Panc1 (cell line): ENCODE measurements at places on chromosomes 6 and 20.
A peak's percentile ranks its signal among the peaks of the same experiment; 100 is the strongest.

- no peaks in the 10 kb centered on the region for H3K27me3 ChIP-seq
- DNase-seq = no peak
- no peaks in the 10 kb centered on the region for H3K36me3 ChIP-seq
These were observed 43.6 kb upstream of the IER3 start for GRCh38 chr6:30787954-30788353.

- H3K4me3 ChIP-seq = no peak overlapping the region
- H3K4me1 ChIP-seq = no peaks in the 10 kb centered on the region
- DNase-seq = no peak
- H3K36me3 ChIP-seq = no peaks in the 10 kb centered on the region
- H3K27ac ChIP-seq = no peak overlapping the region
These were observed 74.0 kb downstream of the AGPAT4 start for GRCh38 chr6:161199850-161200249.

DNA sequence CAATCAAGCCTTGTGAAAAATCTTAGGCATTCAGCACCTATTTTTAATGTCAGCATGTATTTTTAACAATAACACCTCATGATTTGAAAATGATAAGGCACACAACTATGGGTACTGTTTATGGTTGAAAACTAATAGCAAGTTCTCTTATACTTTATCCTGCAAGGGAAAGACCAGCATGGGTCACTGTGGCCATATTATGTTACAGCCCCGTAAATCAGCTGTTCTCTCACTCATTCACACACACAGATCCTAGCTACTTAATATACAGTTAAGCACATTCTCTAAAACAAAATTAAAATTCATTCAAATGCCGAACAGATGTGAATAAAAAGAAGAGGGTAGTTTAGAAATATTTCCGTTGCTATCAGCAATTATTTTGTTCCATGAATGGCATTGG is 224.4 kb downstream of the OGFRL1 start:
- DNase-seq = no peak
- no peak overlapping the region for H3K4me3 ChIP-seq
- no peaks in the 10 kb centered on the region for H3K4me1 ChIP-seq
- H3K27ac ChIP-seq = no peak overlapping the region
- no peaks in the 10 kb centered on the region for H3K36me3 ChIP-seq

- H3K27ac ChIP-seq = no peak overlapping the region
- H3K4me3 ChIP-seq = no peak overlapping the region
- H3K27me3 ChIP-seq = no peaks in the 10 kb centered on the region
- H3K4me1 ChIP-seq = no peaks in the 10 kb centered on the region
These were observed 103.3 kb downstream of the ARHGAP18 start for GRCh38 chr6:129606664-129607063.

GRCh38 chr20:48824830-48825565 is 2.8 kb downstream of the PREX1 start:
- peak overlapping the region; percentile 77 for H3K27ac ChIP-seq
- H3K27me3 ChIP-seq = no peaks in the 10 kb centered on the region
- H3K36me3 ChIP-seq = no peaks in the 10 kb centered on the region

- H3K27me3 ChIP-seq = no peaks in the 10 kb centered on the region
- no peaks in the 10 kb centered on the region for H3K36me3 ChIP-seq
- H3K27ac ChIP-seq = no peak overlapping the region
- no peaks in the 10 kb centered on the region for H3K4me1 ChIP-seq
- no peak for DNase-seq
These were observed 37.0 kb upstream of the MCUR1 start for GRCh38 chr6:13851330-13851729.

DNA sequence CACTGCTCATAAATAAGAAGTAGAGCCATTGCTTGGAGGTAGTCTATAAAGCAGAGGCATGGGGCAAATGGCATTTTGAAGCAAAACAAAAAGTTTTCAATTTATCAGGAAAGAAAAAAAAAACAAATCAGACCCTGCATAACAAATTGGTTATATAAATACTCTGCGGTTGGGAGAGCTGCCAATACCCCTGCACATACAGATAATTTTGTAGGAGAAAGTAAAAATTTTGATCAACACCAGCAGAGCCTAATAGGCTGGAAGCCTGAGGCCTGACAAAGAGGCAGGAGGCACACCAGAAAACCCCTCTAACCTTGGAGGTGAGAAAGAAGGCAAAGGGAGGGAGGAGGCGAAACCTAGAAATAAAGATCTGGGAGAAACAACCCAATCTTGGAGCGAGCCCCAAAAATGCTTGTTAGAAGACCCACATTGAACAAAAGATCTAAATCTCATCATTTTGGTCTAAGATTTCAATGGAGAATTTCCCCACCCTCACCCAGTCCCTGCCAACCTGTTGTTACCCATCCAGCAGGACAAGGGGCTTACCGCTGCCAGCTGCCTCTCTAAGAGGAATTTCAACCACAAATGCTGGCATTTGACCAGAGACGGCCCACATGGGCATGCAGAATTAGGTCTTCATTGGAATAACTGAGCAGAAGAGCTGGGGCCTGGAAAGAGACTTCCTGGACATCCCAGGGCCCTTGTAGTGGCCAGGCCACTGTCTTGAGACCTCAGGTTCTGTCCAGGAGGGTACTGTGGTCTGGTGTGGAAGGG is 28.4 kb downstream of the FOXA2 start:
- no peaks in the 10 kb centered on the region for H3K36me3 ChIP-seq
- no peak overlapping the region for H3K4me3 ChIP-seq
- H3K4me1 ChIP-seq = no peaks in the 10 kb centered on the region
- H3K27ac ChIP-seq = no peak overlapping the region
- DNase-seq = no peak

GRCh38 chr6:35076997-35077712 is 64.0 kb downstream of the TCP11 start:
- no peaks in the 10 kb centered on the region for H3K4me1 ChIP-seq
- no peaks in the 10 kb centered on the region for H3K27me3 ChIP-seq
- no peak for DNase-seq
- no peak overlapping the region for H3K4me3 ChIP-seq
- no peaks in the 10 kb centered on the region for H3K36me3 ChIP-seq
- no peak overlapping the region for H3K27ac ChIP-seq

- H3K27ac ChIP-seq = no peak overlapping the region
- H3K4me3 ChIP-seq = no peak overlapping the region
- H3K4me1 ChIP-seq = no peaks in the 10 kb centered on the region
- no peak for DNase-seq
- no peaks in the 10 kb centered on the region for H3K36me3 ChIP-seq
These were observed 215.7 kb upstream of the CST7 start for GRCh38 chr20:24733416-24733815.

DNA sequence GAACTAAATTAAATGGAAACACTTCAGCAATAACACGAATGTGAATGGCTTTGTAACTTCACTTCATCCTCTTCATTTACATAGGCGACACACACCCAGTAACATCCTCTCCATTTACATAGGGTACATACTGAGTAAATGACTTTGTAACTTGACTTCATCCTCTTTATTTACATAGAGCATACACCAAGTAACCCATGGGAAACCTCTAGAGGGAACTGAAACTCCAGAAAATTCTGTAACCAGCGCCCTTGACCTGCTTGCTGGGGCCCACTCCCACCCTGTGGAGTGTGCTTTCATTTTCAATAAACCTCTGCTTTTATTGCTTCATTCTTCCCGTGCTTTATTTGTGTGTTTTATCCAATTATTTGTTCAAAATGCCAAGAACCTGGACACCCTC is 81.6 kb upstream of the OPRM1 start:
- no peaks in the 10 kb centered on the region for H3K36me3 ChIP-seq
- H3K27me3 ChIP-seq = no peaks in the 10 kb centered on the region
- no peak overlapping the region for H3K27ac ChIP-seq

- no peak for DNase-seq
- H3K36me3 ChIP-seq = no peaks in the 10 kb centered on the region
- H3K4me3 ChIP-seq = no peak overlapping the region
- H3K4me1 ChIP-seq = no peaks in the 10 kb centered on the region
- no peaks in the 10 kb centered on the region for H3K27me3 ChIP-seq
- no peak overlapping the region for H3K27ac ChIP-seq
These were observed 29.9 kb downstream of the FRK start for GRCh38 chr6:116030770-116031169.

- H3K4me3 ChIP-seq = no peak overlapping the region
- H3K27ac ChIP-seq = no peak overlapping the region
- DNase-seq = no peak
- H3K27me3 ChIP-seq = no peaks in the 10 kb centered on the region
These were observed 54.4 kb downstream of the KIZ start for GRCh38 chr20:21180248-21180647.

DNA sequence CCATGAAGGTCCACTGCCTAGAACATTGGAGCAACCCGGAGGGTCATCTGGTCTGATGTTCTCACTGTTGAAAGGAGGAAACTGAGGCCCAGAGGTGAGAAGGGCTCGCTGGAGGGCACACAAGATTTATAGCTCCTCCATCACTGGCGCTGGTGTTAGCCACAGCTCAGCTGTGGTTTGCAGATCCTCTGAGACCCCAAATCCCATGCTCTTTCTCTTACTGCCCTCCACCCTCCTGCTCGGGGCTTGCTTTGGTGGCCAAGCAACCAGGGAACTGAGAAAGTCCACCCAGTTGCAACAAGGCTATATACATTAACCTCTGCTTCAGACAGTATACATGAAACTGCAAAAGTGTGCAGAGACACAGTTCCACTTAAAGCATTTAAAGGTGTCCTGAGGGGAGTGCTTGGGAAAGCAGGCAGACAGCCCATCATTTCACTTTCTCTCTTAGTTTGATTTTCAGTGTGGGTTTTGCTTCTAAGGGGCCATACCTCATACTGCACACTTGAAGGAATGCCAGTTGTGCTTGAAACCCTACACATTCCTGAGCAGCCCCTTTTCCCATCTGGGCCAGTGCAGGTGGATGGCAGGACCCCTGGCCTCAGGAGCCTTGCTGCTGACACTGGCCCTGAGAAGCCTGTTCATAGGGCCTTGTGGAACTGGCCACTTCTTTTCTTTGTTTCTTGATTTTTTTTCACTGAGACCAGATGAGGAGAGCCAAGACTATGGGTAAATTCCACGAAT is 347.6 kb downstream of the CDC5L start:
- H3K4me1 ChIP-seq = peaks cover 24% of the 10 kb centered on the region
- no peaks in the 10 kb centered on the region for H3K36me3 ChIP-seq
- no peak overlapping the region for H3K4me3 ChIP-seq

DNA sequence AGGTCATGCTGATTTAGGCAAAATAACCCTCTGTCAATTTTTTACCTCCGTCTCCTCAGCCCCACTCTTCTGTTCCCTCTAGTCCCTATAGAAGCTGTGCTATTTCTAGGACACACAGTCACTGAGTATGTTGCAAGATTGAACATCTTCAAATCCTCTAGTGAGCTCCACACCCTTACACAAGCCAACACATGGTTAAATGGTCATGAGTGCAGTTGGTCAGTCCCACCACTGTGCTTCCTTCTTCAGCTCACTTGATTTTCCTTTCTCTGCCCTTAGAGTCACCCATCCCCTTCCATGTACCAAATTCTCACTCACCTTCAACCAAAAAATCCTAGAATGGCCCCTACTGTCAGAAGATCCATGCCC is 48.2 kb upstream of the F13A1 start:
- H3K27me3 ChIP-seq = no peaks in the 10 kb centered on the region
- H3K4me1 ChIP-seq = no peaks in the 10 kb centered on the region
- no peaks in the 10 kb centered on the region for H3K36me3 ChIP-seq
- no peak overlapping the region for H3K27ac ChIP-seq

DNA sequence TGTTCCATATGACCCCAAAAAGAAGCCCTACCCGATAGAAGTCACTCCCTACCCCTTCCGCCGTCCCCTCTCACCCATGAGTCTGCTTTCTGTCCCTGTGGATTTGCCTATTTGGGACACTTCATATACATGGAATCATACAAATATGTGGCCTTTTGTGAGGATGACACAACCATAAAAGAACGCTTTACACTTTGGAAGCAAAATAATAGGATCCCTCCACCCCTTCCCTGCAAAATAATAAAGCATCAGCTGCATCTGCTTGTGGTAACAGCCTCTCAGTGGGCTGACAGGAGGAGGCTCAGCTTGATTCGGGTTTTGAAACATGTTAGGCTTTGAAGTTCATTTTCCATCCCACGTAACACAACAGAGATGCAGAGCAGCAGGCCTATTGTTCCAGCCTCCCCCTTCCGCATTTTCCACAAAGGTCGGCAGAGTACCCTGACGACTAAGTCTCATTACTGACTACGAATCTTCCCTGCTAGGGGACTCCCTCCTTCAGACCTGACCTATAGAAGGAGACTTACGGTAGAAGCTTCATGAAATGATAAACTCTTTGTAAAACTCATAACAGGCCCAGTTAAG is 99.1 kb downstream of the ALDH8A1 start:
- H3K4me3 ChIP-seq = no peak overlapping the region
- no peak overlapping the region for H3K27ac ChIP-seq
- no peaks in the 10 kb centered on the region for H3K36me3 ChIP-seq
- no peaks in the 10 kb centered on the region for H3K4me1 ChIP-seq

- peaks cover 14% of the 10 kb centered on the region; the same call in 1 of the 2 replicates for H3K27me3 ChIP-seq
- no peak overlapping the region for H3K27ac ChIP-seq
- DNase-seq = no peak
- H3K4me1 ChIP-seq = no peaks in the 10 kb centered on the region
- H3K36me3 ChIP-seq = no peaks in the 10 kb centered on the region
These were observed 167.8 kb upstream of the RIPOR2 start for GRCh38 chr6:25103603-25104002.

GRCh38 chr6:5261545-5262109 is 314 bp downstream of the FARS2 start:
- DNase-seq = peak; percentile 2
- peaks cover 7% of the 10 kb centered on the region; the same call in 1 of the 2 replicates for H3K36me3 ChIP-seq
- H3K4me1 ChIP-seq = peaks cover 15% of the 10 kb centered on the region
- peak overlapping the region; percentile 98 for H3K4me3 ChIP-seq
- no peaks in the 10 kb centered on the region for H3K27me3 ChIP-seq
- H3K27ac ChIP-seq = peak overlapping the region; percentile 90

- peak overlapping the region; percentile 88 for H3K27ac ChIP-seq
- H3K4me3 ChIP-seq = peak overlapping the region; percentile 91
- peaks cover 23% of the 10 kb centered on the region for H3K4me1 ChIP-seq
- H3K36me3 ChIP-seq = peaks cover 7% of the 10 kb centered on the region; the same call in 1 of the 2 replicates
These were observed 632 bp downstream of the PCMT1 start for GRCh38 chr6:149750136-149750609.

DNA sequence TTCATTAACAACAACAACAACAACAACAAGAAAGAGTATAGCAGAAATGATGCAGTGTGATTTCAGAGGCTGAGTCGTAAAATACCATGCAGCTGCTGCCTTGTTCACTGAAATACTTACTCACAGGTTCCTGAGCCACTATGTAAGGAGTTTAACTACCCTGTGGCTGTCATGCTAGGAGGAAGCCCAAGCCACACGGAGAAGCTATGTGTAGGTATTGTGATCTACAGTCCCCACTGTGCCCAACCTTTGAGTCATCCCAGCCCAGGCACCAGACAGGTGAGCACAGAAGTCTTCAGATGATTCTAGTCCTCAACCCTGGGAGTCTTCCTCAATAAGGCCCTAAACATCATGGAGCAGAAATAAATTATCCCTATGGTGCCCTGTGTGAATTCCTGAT is 14.6 kb upstream of the RALY start:
- no peaks in the 10 kb centered on the region for H3K36me3 ChIP-seq
- H3K4me1 ChIP-seq = no peaks in the 10 kb centered on the region
- H3K27me3 ChIP-seq = 0 out of 2 replicates have a peak, but pooled peaks cover 2% of the 10 kb centered on the region
- H3K27ac ChIP-seq = no peak overlapping the region
- no peak overlapping the region for H3K4me3 ChIP-seq

GRCh38 chr6:133947302-133947900 is 5.6 kb upstream of the TBPL1 start:
- no peak for DNase-seq
- no peaks in the 10 kb centered on the region for H3K27me3 ChIP-seq
- H3K4me1 ChIP-seq = peaks cover 5% of the 10 kb centered on the region

- H3K27ac ChIP-seq = no peak overlapping the region
- no peaks in the 10 kb centered on the region for H3K36me3 ChIP-seq
- H3K4me3 ChIP-seq = no peak overlapping the region
- no peak for DNase-seq
These were observed 1622.8 kb downstream of the HACE1 start for GRCh38 chr6:103236923-103237322.
